Nephron progenitor cell (in vitro differentiated cells): ENCODE measurements at places on chromosomes 7 and 10.
A peak's percentile ranks its signal among the peaks of the same experiment; 100 is the strongest.

DNA sequence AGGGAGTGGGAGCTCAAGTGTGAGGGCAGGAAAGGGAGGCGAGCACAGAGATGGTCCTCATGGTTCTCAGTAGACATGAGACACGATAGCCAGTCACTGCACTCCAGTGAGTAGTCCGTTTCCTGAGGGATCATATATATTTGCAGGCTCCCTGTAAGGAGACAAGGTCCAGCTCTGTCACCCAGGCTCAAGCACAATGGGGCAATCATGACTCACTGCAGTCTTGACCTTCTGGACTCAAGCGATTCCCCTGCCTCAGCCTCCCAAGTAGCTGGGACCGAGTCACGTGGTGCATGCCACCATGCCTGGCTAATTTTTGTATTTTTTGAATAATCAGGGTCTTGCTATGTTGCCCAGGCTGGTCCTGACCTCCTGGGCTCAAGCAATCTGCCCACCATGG is 116.7 kb downstream of the CCDC3 start:
- DNase-seq, result no peak

DNA sequence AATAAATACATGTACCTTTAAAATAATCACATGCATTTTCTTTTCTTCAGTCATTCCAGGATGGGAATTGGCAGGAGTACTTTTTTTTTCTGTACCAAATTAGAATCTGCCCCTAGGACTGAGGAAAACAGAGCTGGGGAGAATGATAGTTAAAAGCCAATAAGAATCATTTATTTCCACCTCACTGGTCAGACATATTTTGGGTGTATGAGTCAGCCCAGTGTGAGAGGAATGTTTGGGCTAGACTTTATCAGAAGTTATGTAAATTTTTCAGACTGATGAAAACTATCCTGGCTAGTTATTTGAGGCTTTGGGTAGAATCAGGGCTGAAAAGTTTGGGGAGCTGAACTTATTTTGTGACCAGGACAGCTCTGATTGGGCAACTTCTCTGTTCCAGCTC is 303.1 kb upstream of the NPSR1 start:
- DNase-seq, result no peak

- DNase-seq, result no peak
These were observed 146.7 kb downstream of the SEM1 start for GRCh38 chr7:96562966-96563365.

DNA sequence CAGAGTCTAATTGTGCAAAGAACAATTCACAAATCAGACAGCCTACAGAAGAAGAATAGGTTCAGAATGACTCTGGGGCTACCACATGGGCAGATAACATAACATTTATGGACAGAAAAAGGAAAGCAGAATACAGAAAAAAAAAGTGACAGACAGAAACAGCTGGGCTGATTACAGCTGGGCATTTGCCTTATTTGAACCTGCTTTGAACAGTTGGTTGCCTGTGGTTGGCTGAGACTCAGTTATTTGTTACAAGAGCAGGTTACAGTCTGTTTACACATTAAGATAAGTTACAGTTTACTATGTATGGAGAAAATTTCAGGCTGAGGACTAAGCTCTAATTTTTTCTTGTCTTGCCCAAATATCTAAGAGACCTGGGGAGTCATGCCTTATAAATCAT is 327.2 kb downstream of the GALNT17 start:
- no peak for DNase-seq

DNA sequence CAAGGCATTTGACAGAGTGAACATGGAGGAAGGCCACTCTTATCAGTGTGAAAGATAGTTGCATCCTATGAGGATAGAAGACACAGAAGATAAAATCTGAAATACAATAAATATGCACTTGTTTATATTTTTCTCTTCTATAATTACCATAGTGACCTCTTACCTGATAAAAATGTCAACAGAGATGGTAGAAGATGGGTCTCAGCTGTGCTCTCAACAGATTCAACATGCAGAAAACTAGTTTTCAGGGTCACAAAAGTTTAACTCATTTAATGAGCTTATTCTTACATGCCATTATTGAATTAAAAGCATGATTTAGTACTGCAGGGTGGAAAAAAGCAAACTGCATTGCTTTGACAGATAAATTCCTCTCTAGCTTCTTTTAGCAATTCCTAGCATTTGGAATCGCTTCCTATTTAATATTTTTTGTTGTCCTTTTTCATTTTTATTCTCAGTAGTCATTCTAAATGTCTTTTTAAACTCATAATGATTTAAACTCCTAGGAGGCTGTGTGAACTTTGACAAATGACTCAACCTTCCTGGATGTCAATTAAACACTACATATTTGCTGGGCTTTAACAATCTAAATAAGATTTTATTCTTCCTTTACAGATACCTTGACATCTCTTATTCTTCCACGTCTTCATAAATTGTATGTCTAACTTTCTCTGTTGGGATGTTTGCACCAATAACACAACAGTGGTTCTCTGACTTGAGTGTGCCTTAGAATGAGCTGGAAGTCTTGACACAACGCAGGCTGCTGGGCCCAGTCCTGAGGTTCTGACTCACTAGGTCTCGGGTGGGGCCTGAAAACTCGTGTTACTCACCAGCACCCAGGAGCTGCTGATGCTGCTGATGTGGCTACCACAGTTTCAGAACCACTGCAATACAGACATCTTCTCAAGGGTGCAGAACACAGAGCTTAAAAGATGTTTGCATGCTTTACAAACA is 565.5 kb upstream of the IGFBP3 start:
- no peak for DNase-seq

DNA sequence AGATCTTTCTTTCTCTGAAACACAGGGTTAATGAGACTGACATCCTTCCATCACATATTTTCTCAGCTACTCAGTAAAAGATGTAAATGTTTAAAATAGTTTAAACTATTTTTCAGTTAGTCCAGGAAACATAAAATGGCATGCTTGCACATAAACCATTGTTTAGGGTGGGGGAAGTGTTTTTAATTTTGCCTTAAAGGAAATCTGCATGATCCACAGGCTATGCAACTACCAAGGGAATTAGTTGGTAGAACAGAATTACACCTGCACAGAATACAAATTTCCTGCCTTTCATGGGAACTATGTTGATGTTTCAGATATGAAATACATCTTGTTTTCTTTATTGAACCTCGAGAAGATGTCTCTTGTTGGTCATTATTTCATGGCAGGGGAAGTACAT is 10.6 kb downstream of the CAV1 start:
- DNase-seq, result no peak

DNA sequence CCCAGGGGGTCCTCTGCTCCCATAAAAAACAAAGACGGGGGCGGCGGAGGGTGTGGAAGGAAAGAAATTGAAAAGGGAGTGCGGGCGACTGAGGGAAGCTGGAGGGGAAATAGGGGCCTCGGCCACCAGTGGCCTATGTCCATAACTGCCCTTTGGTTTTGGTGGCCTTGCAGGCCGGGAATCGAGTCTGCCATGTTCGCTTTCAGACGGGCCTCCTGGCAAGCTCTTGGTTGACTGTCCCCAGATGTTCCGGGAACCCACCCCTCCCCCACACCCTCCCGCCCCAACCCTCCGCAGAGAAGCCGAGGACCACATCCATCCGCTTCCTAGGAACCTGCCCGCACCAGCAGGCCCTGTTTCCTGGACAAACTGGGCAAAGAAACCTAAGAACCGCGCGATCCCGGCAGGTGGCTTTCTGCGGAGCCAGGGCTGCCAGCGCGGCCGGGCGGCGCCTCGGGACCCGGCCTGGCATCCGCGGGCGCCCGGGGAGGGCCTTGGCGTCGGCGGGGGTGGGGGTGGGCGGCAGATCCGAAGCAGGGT is 20.0 kb upstream of the GATA3 start:
- DNase-seq, result peak; percentile 26

DNA sequence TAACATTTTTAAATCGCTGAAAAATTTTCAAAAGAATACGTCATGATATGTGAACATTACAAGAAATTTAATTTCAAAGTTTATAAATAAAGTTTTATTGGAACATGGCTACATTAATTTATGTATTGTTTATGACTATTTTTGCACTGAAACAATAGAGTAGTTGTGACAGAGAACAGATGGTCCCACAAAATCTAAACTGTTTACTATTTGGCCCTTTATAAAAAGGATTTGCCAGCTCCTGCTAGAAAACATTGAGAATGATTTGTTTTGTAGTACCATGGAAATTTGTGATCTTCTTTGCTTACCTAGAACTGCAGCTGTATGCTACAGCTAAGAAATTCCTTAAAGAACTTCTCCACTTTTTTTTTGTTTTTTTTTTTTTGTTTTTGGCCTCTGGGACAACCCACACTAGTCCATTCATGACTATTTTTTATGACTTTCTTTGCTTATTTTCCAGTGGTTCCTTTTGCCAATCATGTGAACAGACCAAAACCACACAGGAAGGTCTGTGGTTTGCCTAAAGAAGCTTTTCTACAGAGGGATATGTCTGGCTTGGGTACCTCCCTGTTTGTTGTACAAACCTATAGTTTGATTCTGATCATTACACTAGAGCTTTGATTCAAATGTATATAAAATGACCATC is 55.7 kb downstream of the ST7 start:
- DNase-seq, result no peak

DNA sequence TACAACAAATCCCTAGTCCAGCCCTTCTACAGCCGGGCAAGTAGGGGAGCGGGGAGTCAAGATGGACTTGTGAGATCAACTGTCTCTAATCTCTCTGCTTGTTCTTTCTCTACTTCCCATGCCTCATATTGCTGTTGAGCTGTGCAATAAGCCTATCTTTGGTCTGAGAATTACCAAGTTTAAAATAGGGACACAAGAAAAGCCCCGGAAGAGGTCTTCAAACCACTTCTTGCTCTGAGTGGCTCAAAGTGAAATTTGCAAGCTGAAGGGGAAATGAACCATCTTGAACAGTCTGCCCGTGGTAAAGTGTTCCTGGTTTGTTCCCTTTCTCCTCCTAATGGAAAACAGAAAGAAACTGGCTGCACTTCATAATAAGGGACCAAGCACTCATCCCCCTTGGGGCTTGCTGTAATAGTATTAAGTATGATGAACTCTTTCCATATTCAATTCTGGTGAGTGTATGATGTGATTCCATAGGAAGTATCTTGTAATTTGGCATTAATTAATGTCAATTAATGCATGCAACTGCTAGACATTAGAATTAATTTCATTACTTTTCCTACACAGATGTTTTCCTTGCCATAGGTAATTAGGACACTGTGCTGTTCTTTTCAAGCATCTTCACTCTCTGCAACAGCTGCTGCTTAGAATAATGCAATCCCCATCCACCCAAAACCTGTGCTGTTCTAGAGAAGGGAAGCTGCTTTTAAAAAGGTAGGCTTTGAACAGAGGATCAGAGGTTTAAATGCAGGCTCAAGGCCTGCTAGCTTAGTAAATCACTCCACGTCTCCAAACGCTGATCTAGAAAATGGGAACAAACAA is 449.6 kb downstream of the SORCS1 start:
- DNase-seq, result no peak

DNA sequence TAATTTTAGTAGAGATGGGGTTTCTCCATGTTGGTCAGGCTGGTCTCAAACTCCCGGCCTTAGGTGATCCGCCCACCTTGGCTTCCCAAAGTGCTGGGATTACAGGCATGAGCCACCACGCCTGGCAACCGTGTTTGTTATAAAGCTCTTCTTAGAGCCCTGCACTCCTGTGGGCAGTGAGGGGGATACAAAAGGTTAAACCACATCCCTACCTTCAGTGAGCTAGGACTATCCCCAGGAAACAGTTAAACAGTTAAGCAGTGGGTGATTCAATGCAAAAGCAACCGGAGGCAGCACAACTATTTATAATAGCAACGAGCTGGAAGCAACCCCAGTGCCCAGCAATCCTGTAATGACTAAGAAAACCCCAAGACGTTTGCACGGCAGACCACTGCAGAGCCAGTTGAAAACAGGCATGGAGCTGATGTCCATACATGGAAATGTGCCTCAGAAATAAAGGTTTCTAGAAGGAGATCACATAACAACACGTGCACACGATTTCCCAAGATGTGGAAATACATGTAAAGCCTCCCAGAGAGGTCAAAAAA is 107.2 kb upstream of the LYZL2 start:
- no peak for DNase-seq

GRCh38 chr10:10056961-10057360 is 960.7 kb upstream of the CELF2 start:
- no peak for DNase-seq

GRCh38 chr7:99639267-99639666 is 22.5 kb downstream of the ZSCAN25 start:
- DNase-seq, result no peak

DNA sequence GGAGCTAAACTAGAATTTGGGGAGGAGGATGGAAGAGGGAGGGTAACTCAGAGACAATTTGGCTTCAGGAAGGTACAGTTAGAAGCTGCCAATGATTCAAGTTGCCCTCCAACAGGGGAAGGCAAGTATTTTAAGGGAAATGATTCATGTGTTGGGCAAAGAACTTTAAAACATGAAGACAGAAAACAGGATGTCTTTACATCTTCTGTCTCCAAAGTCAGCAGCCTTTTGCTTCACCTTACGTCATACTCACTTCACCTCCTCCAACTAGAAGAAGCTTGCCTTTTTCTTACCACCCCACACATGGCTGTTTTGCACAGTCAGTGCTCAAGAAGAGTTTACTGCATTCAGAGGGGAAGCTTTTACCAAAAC is 36.1 kb downstream of the PPP1R3C start:
- no peak for DNase-seq

GRCh38 chr7:2687338-2687869 is 598 bp upstream of the AMZ1 start:
- no peak for DNase-seq

GRCh38 chr7:157469181-157470016 is 132.6 kb downstream of the DNAJB6 start:
- no peak for DNase-seq

GRCh38 chr7:135971366-135971725 is 5.8 kb downstream of the MTPN start:
- no peak for DNase-seq

DNA sequence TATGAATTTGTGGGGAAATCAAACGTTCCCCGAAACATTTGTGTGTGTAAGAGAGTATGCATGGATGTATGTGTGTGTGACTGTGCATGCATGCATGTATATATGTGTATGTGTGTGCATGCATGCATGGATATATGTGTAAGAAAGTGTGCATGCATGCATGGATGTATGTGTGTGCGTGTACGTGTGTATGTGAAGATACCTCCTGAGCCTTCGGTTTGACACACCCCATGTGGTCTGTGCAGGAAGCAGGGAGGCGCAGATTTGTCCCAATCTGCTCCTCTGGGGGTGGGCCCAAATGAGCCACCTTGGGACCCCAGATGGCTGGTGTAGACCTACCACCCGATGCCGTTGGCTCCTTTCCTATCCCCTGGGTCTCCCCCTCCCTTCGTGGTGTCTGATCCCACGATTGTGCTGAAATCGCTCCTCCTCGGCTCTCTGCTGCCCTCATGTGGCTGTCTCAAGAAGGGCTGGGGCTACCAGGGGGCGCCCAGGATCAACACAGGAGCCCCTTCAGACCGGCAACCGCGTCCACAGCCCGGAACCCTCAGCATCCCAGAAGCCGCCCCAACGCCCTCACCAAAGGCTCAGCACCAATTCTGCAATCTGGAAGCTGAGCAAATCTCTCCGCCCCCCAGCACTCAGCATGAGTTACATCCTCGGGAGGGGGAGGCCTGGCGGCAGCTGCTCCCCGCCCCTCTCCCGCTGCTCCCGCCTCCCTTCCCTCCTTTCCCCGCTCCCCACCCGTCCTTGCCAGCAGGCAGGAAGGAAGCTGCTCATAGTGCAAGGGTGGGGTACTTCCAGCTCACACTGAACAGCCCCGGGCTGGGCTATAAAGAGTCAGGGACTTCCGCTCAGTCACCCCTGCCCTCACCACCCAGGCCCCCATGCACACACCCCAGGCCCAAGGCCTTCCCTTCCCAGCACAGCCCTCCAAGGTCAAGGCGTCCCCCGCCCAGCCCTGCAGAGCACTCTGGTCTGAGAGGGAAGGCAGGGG is 2.3 kb upstream of the NOS3 start:
- peak; percentile 91 for DNase-seq
